COR-L47 (cell line): ENCODE measurements at places on chromosomes 3 and 15.
A peak's percentile ranks its signal among the peaks of the same experiment; 100 is the strongest.

DNA sequence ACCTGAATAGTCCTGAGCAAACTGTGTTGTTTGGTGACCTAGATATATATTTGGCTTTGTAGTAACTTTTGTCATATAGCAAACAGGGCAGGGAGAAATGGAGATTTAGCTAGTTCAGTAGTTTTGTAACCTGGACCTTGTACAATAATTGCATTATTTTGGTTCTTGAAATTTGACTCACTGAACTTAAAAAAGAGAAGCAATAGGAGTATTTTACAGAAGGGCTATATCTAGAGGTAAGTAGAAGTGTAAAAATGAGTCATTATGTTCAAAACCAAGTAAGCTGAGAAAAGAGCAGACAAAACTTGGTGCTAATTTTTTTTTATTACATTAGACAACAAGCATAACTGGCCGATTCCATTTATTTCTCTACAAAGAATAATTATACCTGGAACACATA lies 505.4 kb downstream of the ZIC1 start:
- DNase-seq = no peak

- no peak for DNase-seq
These were observed 312.2 kb upstream of the ZNF717 start for GRCh38 chr3:76097589-76097969.

DNA sequence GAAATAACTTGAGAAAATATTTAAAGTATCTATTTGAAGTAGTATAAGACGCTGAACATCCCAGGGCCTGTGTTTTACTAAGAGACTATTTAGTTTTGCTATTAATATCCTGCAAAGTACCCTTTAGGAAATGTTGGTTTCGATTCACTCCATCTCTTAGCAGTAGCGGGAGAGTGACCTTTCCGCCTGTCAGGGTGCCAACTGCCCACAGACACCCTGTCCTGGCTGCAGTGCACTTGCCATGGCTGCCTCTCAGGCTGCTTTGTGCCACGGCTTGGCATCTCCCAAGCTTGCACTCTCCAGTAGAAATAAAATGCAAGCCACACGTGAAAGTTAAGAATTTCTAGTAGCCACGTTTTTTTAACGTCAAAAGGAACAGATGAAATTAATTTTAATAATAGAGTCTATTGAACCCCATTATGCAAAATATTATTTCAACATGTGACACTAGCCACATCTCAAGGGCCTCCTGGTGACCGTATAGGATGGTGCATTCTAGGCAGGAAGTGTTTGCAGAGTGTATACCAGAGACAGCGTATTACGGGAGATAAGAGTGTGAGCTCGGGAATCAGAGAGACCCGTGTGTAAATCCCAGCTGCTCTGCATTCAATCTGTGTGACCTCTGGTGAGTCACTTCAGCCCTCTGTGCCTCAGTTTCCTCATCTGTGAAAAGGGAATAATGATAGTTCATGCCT lies 19.8 kb downstream of the ADAMTS9 start:
- no peak for DNase-seq

DNA sequence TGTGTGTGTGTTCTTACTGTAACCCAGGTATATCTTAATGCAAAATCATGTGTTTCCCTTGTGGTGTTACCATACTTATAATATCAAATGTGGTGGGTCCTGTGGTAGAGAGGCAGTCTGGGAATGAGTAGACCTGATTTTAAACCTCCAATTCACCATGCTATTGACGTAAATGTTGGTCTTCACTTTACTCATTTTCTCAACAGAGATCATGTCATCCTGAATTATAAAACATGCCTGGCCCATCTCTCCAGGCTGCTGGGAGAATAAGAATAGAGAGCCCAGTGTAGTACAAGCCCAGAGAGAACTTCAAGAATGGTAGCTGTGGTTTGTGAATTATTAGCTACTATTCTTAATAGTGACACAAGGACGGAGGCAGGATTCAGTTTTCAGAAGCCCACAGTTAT lies 88.1 kb downstream of the MBNL1 start:
- DNase-seq = no peak

GRCh38 chr3:155763870-155764463 lies 19.1 kb upstream of the PLCH1 start:
- DNase-seq = no peak

DNA sequence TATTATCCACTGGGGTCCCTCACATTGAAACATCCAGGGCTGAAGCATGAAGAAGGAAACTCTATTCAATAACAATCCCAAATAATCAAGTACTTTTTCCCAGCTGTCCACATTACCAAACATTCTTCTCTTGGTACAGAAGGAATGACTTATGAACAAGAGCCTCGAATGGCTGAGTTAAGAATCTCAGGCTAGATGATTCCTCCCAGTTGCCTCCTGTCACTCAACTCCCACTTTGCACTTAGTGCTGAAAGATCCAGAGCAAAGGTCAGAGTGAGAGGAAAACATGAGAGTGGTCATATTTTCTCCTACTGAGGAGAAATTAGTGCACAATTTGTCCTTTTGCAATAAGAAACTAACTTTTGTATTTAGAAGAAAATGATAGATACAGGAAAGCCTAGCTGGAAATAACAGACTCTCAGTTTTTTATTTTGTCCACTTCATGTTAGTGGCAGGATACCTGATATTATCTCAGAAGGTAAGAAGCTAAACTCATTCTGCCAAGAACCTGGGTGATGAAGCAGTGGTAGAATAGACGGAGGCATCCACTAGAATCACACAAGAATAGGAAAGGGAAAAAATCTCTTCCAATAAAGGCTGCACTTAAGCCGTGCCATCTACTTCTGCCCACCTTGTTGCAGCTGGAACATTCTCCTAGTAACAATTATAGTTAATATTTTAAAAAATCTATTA lies 46.2 kb downstream of the GADL1 start:
- DNase-seq = no peak

DNA sequence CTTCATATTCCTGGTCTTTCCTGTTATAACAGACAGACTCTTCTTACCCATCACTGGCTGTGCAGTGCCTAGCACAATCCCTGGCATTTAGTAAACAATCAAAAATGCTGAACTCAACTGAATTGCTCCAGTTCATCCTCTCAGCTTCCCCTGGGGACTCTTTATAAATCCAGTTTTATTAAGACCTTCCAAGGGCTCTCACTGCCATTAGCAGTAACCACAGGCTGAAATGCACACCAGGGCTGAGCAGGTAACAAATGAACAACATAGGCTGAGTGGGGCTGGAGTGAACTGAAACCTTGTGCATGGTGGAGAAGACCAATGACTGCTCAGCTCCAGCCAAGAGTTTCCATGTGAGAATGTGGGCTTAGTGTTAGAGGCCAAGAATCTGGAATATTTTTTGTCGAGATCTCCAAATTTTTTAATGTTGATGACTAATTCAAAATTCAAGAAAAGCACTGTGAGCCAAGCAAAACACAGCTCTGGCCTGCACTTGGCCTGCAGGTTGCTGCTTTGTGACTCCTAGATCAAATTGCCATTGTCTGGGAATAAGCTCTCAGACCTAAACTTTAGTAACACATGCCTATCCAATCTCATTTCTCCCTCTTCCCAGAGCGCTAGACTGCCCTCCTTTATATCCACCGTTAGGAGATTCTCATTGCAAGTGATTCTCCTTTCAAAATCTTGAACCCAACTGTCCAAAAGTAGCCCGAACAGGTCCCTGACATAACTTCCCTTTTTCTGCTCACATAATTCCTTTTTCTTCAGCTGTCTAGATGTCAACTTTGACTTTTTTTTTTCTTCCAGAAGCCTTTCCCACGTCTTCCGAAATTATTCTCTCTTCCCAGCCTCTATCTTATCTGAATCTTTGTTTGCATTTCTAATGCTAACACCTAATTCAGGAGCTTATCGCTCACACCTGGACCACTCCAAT lies 7.4 kb downstream of the SQOR start:
- no peak for DNase-seq

- no peak for DNase-seq
These were observed 73.8 kb downstream of the RPLP1 start for GRCh38 chr15:69526081-69527061.

DNA sequence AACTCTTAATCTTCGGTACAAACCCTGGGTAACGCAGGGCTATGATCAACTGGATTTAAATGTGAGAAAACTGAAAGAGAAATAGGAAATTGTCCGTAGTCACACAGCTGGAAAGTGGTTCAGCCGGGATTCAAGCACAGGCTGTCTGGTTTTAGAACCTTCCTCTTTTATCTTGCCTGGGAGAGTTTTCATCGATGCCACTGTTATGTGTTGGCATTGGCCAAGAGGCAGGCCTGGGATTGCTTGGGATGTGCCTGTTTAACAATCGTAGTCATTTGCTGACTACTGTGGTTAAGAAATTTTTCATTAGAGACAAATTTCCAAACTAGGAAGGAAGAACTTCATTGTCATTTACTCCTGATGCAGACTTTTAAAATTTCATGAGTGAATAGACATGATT lies 4.3 kb downstream of the MCTP2 start:
- no peak for DNase-seq

- DNase-seq = no peak
These were observed 309.9 kb downstream of the TLE3 start for GRCh38 chr15:69787791-69788190.

DNA sequence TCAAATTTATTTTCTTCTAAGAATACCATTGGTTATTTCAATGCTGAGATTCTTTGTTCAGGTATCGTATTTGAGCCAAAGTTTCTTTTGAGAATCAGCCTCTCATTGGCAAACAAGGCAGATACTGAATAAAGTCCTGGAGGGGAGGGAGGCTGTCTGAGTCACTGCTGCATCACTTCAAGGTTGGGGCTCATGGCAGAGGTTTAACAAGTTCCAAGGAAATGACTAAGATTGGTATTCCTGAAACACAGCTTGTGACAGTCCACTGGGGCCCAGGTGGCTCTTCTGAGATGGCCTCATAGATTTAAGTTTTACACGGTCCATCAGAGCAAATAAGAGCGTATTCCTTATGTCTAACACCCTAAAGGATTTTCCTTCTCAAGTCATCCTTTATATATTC lies 213.8 kb upstream of the STAC start:
- no peak for DNase-seq

- no peak for DNase-seq
These were observed 93.0 kb downstream of the SMAD3 start for GRCh38 chr15:67158367-67158766.

DNA sequence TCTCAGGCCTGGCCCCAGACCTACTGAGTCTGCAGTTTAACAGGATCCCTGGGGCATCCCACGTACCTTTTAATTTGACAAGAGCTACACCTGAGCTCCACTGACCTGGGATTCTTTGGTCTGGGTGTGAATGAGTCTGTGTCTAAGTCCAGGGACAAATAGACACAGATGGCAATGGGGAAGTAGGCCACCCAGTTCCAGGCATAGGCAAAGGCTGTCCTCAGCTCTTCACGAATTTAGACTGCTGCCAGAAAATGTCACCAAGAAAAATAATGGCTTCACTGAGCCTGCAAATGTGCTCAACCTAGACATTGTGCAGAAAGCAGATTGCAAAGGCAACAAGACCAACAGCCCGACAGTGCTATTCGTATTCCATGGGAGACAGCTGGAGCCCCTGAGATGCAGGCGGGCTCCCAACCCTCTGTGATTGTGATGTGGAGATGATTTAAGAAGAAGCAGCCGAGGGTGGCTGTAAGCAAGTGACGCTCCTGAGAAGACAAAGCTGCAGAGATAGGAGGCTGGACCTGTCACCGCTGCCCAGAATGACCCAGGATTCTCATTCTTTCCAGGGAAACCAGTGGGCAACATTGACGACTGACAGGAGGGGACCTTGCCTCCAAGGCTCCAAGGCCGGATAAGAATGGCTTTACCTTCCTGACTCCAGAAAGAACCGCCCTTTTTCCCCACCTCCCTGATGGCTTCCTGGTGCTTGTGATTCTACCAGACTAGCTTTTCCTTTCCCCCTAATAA lies 39.8 kb upstream of the IREB2 start:
- no peak for DNase-seq

GRCh38 chr3:170692720-170693119 lies 106.8 kb upstream of the SLC7A14 start:
- no peak for DNase-seq

DNA sequence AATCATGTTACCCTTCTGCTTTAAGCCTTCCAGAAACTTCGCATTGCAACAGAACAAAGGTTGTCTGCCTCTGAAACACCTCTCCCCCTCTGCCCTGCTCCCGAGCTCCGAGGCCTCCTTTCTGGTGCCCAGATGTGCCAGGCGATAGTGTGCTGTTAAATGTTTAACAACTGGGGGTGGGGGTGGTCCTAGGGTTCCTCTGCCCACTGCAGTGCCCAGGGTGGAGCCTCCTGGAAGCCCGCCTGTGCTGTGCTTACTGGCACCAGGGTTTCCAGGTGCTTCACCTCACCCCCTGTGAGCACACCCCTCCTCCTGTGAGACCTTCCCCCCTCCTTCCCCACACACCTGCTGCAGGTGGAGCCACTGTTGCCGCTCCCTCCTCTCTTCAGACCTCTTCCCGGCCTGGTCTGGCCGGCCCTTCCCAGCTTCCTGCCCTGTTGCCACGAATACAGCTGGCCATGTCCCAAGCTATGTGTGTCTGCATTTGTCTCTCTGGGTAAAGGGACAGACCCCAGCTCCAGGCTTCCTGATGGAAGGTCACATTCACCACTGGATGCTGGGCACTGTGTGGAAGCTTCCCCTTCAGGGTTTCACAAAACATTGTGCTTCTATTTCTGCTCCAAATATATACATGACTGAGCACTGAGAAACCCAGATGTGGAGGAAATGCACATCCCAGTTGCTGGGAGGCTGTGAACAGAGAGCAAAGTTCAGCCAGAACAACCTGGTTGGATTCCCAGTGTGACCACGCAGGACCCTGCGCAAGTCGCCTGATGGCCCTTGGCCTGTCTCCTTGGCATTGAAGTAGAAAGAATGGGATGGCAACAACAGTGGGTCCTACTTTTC lies 37.2 kb downstream of the MGLL start:
- peak; percentile 82 for DNase-seq

- no peak for DNase-seq
These were observed 42.3 kb downstream of the RSRC1 start for GRCh38 chr3:158152186-158152585.

- no peak for DNase-seq
These were observed 170.0 kb downstream of the MINAR1 start for GRCh38 chr15:79602180-79602579.

GRCh38 chr15:50260969-50261496 lies 4.5 kb downstream of the HDC start:
- no peak for DNase-seq

DNA sequence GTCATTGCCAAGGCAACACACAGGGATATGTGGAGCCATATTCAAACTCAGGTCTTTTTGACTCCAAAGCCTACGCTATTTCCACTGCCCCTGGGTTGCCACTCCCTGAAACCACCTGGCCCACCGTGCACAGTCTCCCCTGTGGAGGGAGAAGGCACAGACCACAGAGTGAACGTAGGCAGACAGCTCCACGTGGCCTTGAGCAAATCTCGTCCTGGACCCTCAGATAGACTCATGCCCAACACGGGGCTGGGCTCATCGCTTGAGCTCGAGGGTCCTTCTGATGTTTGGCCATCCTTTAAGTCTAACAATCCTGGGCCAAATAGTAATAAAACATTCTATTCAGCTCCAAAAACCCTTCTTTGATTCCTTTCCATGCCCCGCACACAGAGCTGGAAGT lies 72.0 kb downstream of the CPN2 start:
- no peak for DNase-seq
